Right hindlimb (tissue), 1 donor: ENCODE measurements at places on chromosomes 1 and 21.

GRCh38 chr1:32470991-32471694 lies 6.3 kb downstream of the ZBTB8B start:
- DNase-seq: no peak

GRCh38 chr1:168509875-168510791 lies 33.7 kb downstream of the XCL2 start:
- DNase-seq: no peak

DNA sequence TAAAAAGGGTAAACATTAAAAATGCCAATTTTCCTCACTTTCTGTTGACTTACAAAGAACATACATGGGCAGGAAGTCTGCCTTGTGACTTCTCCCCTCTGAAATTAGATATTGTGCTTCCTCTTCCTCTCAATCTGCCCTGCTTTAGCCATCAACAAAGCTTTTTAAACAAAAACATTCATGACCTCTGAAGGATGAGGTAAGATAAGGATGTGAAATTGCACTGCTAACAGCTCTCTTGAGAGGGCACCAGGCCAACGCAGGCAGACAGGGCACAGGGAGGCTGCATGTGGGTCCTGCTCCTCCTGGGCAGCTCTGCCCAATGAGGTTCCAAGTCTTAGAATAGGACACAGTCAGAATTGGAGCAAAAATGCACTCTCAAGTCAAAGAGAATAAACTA lies 62.1 kb downstream of the DEGS1 start:
- DNase-seq: peak; percentile 45

DNA sequence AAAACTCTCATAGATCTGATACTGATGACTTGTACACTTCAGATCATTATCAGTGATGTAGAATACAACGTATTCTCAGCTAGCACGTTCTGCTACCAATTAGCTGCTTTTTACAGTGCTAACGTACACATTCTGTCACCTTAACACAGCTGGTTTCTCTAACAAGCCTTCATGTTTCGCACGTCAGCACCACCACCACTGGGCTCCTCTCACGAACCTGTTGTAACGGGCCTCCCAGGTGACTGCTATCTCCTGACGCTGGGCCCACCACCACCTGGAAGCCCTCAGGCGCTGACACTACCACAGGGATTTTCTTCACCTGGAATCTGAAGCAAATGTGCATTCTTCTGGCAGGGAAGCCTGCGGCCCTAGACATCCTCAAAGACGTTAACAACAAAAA lies 19.8 kb downstream of the TOMM20 start:
- DNase-seq: no peak

GRCh38 chr21:29657240-29657989 lies 282.4 kb downstream of the GRIK1 start:
- no peak for DNase-seq

GRCh38 chr1:199411506-199411905 lies 616.0 kb upstream of the NR5A2 start:
- no peak for DNase-seq

- peak; percentile 64 for DNase-seq
These were observed at the start of gene PRKCZ for GRCh38 chr1:2049718-2050431. Gene PRKCZ (plus strand): TSS chr1:2050411. CDS start chr1:2050631, 220 bp downstream.

DNA sequence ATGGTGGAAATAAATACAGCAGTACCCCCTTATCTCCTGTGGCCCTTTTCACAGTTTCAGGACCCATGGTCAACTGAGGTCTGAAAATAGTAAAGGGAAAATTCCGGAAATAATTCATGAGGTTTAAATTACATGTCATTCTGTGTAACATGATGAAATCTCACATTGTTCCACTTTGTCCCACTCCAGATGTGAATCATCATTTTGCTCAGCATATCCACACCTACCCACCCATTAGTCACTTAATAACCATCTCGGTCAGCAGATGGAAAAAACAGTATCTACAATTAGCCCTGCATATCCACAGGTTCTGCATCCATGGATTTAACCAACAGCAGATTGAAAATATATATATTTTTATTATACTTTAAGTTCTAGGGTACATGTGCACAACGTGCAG lies 86.9 kb upstream of the GORAB start:
- no peak for DNase-seq

DNA sequence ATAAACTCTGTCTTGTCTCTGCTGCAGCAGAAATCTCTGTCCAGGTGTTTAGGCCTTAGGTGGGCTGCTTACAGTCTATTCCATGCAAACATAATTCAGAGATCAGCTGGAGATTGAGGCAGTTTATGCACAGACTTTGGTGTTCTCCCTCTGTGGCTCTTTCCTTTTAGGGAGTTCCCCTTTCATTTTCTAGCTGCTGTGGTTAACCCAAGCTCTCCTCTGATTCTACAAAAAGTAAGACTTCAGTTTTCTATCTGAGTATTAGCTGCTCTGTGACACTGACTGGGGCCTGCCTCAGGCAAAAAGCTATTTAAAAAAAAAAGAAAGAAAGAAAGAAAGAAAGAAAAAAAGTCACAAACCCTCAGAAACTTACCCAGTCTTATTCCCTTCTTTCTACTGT lies 211.1 kb downstream of the CAMTA1 start:
- DNase-seq: no peak

- DNase-seq: no peak
These were observed 18.7 kb downstream of the SMAP2 start for GRCh38 chr1:40392221-40392620.

DNA sequence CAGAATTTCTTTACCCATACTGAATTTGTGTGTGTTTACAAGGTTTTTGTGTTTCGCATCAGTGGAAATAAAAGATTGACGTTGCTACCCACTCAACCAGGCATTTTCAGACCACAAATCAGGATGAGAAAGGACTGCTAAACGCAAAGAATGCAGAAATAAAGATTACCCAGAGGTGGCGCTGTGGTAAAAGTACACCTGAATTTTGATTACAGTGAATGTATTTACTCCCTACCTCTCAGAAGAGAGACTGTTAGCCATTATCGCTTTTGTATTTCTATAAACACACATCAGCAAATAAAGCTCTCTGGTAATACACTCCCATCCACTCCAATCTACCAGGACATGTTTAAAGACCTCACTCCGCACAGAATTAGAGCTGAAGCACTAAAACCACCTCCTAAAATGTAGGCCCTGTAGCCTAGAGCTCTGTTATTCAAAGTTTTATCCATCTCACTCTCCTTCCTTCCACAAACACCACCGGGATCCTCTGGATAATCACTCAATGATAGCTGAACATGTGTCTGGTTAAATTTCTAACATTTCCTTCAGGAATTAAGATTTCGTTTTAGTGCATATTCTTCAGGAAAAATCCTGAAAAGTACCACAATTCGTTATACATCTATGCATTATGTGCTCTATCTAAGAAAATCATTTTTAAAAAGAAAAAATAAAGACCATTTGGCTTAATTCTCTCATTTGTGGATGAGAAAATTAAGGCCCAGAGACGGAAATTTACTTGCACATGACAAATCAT lies 2.5 kb upstream of the LMO4 start:
- DNase-seq: peak; percentile 45

DNA sequence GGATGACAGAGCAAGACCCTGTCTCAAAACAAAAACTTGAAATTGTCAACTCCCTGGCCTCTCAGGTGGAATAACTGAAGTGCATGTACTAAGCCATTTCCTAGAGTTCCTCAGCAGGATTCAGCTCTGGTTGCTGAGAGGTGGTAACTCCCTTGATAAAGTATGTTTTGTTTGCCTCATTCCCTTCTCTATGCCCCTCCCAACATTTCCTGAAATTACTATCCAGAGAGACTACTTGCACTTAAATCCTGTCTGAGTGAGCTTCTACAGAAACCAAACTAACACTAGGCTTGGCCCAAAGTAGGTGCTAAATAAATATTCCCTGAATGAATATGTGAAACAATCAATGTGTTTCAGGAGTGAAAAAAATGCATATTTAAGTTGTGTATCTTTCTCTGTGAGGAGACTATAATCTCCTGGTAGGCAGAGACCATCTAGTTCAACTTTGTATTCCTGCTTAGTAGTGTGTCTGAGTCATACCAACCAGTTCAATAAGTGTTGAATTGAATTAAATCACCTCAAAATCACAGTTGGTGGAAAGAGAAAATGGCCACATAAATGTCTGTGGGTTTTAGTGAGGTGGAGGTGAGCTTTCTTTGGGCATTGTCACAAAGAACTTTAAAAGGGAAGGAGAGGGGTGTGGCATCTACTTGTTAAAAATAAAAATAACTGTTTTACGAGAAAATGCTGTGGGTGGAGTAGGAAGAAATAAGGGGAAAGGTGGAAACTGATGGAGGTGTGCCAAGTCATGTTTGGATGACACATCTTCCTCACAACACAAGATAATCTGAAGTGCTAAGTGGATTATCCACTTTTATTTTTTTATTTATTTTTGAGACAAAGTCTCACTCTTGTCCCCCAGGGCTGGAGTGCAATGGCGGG lies 12.6 kb downstream of the RIMKLA start:
- no peak for DNase-seq

GRCh38 chr1:42682739-42683531 lies 717 bp downstream of the YBX1 start:
- DNase-seq: peak; percentile 77

DNA sequence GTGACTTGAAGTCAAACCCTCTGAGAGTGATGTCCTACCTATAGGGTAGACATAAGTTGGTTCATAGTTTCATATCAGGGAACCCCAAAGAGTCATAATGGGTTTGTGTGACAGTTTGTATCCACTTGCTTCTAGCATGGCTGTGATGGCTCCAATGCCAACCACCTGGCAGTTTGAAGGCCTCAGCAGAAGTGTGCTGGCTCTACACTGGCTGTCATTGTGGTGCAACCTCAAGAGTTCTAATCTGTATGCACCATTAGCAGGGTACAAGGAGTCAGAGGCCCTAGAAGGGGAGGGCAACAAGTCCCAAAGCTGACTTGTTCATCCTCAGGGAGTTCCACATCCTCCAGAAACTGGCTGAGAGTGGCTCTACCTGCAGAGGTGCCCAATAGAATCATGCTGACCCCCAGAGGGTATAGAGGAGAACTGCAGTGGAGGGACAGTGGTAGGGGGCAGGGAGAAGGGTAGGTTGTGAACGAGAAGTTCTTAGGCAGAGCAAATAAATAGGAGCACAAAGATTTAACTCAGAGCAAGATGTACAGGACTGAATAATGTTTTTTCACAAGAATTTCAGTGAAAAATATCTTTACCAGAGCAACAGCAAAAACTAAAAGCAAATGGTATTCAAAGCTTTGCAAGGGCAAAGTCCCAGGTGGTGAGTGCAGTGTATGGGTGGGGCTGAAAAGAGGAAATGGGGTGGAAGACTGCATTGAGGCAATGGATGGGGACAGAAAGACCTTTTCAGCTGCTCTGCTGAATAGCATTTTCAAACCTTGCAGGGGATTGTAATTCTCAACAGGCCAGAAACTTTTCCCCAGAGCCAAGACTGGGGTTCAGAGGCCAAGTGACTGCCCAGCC lies 3.2 kb downstream of the FCRL2 start:
- no peak for DNase-seq

DNA sequence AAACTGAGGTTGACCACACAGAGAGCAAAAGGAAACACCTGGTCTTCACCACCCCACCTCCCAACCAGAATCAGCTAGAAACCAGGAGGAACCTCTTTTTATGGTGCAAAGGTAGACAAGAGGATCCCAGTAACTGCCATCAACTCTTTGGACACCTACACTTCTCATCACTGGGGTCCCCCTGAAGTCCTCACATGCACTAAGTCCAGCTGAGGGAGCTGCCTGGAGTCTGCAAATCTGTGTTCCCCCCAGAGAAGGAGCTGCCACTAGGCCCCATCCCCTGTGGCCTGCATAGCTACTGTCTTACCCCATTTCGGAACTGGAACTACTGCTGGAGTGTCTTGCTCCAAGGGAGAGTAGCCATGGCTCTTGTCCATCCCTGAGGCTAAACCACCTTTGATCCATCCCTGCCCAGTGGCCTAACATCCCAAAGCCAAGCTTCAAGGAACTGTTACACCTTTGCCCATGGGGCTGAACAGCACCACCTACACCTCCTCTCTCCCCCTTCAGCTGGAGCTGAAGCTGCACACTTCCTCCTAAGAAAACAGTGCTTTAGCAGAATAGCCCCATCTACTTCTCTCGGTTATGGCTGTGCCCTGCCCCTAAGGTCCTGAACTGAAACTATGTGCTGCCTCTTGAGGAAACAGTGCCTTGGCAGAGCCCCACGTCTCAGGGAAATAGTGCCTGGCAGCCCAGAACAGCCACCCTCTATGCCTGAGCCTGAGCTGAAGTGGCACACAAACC lies 85.4 kb upstream of the CD53 start:
- no peak for DNase-seq

- peak; percentile 69 for DNase-seq
These were observed 363.0 kb downstream of the SETD4 start for GRCh38 chr21:35697321-35697808.

- no peak for DNase-seq
These were observed 436.8 kb upstream of the NR5A2 start for GRCh38 chr1:199590708-199591107.

DNA sequence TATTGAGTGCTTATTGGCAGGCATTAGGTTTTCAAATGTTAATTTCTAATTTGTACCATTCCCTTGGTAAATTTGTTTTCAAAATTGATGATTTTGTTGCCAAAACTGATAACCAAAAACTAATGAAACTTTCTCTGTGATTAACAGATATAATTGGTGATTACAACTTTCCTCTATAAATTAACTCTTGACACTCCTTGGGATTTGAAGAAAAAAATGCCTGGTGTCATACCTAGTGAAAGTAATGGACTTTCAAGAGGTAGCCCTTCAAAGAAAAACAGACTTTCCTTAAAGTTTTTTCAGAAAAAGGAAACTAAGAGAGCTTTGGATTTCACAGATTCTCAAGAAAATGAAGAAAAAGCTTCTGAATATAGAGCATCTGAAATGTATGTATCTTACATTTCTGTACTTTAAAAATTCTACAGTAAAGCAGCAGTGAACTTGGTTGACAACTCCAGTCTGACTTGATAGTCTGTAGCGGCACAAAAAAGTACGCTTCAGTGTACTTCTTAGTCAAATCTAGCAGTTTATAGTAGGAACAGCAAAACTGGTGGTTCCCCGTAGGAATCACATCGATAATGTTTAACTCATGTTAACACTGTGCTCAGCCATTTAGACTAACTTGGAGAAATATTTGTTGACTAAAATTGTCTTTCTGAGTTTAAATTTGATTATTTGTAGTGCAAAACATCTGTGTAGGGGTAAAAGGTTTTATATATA lies 3.0 kb downstream of the USP1 start:
- DNase-seq: no peak

DNA sequence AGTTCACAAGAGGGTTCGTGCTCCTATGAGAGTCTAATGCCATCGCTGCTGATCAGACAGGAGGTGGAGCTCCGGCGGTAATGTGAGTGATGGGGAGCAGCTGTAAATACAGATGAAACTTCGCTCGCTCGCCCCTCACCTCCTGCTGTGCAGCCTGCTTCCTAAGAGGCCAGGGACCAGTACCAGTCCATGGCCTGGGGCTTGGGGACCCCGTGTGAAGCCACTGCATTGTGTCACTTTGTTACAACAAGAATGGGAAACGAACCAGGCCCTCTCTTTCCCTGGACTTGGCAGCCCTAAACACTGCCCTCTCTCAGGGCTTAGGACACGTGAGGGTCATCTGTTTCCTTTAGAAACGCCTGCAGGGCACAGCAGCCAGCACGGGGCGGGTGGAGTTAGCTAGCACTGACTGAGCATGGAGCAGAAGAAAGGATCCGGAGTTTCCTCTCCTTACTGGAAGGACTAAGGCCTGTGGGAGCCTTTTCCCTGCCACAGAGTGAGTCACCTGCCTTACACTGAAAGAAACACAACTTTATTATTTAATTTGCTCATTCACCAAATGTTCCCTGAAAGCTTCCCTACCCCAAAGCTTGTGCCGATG lies 185.2 kb upstream of the TMEM51 start:
- DNase-seq: peak; percentile 69

GRCh38 chr1:118254001-118254400 lies 69.0 kb upstream of the SPAG17 start:
- DNase-seq: no peak
